DMS79 treated with DMSO at 0.1 percent for 48 hours (cell line): ENCODE measurements at places on chromosomes 13 and 19.

DNA sequence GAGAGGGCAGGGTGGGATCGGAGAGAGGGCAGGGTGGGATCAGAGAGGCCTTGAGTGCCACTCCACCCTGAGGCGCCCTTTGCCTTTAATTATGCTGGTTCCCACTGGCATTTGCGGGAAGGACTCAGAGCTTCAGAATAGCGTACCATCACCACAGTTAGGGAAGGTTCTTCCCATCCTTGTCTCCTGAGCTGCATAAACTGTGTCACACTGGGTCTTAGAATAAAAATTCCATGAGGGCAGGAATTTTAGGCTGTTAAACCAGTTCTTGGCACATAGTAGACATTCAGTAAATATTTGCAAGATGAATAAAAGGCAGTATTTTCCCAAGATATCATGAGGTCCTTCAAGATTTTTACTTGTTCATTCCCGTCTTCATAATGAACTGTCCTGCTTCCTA is 24.4 kb downstream of the PPP2R1A start:
- DNase-seq: no peak

DNA sequence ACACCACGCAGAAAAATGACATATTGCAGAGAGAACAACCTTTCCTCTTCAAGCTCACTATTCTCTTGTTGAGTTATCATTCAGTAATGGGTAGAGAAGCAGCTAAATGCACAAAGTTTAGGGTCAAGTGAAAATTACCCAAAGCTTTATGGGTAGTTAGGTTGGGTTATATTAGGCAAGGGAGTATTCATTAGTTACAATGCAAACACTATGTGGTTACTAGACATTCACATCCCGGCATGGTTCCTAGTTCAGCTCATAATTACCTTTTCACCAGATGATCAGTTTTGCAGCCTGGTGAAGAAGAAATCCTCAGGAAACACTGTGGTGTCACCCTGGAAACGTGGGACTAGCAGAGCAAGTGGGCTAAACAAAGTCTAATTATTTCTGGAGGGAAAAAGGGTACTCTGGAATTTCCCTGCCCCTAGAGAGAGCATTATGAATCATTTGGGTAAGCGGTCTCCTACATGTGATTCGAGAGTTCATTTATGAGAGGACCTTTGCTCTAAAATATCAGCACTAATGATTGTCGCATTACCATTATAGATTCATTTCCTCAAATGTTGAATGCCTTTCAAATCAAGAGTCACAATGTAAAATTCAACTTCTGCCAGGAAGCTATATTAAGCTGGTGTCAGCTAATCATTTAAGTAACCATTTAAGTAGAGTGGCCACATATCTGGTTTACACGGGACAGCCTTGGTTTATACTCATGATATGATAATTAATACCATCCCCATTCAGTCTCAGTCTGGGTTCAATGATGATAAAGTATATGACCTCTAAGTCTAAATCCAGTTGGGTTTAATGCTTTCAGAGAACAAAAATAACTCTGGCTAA is 1208.0 kb downstream of the DIAPH3 start:
- no peak for DNase-seq

GRCh38 chr19:47228937-47229675 is 1.9 kb downstream of the BBC3 start:
- no peak for DNase-seq

- DNase-seq: no peak
Measured at GRCh38 chr19:46239193-46240024, 9.9 kb downstream of the IGFL1 start.

DNA sequence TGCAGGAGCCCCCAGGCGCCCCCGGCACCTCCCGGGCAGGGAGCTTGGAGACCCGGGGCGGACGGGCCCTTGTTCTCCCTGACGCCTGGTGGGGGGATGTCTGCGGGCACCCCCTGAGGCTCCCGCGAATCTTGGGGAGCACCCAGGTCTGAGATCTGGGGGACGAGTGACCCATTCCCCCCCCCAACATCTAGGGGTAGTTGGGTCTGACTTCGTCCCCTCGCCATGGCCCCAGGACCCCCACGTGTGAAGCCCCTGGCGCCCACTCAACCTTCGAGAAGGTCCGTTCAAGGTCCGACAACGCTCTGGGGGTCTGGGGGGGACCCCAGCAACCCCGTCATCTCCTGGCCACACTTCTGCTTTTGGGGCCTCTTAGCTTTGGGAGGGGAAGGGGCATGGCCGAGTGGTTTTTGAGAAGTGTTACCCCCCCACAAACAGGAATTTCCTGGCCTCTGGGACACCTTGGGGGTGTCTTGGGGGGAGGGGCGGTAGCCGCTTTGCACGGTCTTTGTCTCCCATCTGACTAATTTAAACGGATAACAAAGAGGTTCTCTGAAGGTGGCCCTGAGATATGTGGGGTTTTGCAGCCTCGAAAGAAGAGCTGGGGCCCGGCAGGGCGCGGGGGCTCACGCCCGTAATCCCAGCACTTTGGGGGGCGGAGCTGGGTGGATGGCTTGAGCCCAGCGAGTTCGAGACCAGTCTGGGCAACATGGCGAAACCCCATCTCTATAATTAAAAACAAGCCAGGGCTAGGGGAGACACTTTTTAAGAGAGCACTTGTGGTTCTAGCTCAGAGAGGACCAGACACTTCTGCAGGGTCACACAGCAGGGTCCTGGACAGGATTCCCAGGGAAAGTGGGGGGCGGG is 608 bp downstream of the CNN2 start:
- no peak for DNase-seq

GRCh38 chr13:77299587-77299986 is 27.3 kb downstream of the MYCBP2 start:
- DNase-seq: no peak

DNA sequence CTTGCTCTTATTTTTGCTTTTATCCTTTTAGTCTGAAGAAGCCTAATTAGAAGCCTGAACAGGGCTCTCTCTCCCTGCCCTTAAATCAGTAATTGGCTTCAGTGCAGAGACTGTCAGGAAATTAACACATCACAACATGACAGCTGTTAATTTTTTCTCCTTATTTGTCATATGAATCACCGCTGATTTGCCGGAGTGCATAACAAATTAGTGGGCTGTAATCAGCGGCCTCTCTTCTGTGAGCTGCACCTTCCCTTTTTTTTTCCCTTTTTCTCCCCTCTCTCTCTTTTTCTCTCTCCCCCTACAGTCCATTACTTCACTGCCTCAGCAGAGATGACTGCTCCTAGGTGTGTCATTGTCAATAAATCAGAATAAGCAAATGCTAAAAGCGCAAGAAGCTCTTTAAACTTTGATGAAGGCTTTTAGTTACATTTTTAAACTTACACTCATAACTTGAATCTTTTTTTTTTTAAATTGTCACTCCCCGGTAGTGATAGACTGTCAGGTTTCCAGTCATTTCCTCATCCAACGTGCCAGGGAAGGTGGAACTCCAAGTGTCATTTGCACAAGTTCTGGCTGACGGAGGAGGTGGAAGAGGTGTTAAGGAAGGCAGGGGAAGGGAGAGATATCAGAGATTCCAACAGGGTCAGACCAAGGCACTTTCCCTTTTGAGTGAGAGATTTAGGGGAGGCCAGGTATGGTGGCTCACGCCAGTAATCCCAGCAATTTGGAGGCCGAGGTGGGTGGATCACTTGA is 197.1 kb upstream of the TSHZ3 start:
- DNase-seq: no peak

- no peak for DNase-seq
Measured at GRCh38 chr13:33285420-33286124, at the start of gene STARD13. TSS of gene STARD13 (minus strand) at chr13:33285755. CDS start at chr13:33285638, 117 bp downstream.

DNA sequence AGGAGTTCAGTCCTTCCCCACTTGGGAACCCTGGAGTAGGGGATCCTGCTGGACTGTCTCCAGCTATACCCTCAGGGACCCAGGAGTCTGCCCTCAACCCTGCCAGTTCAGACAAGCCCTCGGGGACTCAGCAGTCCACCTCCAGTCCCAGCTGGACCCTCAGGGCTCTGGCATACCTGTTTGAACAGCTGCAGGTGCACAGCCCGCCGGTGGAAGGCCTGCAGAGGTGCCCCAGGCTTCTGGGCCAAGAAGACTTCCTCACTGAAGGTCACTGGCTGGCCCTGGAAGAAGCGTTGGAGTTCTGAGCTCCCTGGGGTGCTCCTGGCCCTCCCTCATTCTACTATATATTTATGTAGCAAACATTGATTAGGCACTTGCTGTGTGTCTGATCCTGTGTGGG is 8.6 kb downstream of the CRB3 start:
- DNase-seq: no peak

- no peak for DNase-seq
Measured at GRCh38 chr19:10430505-10431253, 10.3 kb downstream of the PDE4A start.

DNA sequence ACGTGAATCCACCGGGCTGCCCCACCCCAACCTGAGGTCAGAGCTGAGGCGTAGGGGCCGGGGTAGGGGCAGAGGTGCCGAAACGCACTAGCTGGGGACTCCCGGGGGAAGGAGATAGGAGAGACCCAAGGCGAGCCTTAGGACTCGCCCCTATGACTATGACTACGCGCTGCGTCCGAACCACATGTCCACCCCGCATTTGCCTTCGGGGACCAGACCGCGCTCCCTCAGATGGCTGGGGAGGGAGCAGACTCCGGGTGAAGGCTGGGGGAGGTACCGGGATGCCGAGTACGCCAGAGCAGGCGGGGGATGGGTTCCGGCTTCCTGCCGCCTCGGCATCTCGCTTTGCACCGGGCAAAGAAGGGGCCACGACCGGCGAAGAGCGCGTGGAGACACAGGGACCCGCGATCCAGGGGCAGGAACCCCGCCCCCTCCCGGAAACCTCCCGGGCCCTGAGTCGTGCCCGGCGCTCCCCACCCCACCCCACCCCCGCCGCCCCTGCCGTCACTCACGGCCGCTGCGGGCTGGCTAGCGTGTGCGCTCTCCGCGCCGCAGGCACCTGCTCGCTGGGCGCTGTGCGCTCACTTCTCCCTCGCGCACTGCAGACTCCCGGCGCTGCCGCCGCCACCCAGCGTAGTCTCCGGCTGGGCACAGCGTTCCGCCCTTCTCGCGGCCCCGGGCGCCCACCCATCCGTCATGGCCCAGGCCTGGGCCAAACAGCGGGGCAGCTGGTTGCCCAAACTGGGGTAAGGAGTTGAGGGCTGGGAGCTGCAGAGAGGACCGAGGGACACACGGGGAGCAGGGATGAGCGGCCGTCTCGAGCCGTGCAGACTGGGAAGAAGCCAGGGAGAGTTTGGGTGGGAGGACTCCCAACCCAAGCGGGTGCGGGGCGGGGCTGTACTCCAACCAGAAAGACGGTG is 622 bp upstream of the VSTM2B start:
- peak; percentile 24 for DNase-seq

DNA sequence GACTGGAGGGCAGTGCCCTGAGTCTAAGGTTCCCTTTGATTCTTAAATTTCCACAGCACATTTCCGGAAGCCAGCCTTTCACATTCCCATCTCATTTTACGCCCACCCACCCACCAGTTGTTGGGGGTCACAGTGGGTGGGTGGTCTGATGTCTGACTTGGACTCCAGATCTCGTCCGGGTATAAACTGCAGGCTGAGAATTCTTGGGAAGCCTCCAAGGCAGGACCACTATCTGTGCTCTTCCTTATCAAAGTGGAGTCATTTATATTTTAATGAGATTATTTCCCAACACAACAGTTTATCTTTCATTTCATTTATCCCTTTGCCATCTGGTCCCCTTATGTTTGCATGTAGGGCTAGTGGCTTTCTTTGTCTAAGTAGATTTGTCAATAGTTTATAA is 3.6 kb upstream of the FAM124A start:
- DNase-seq: no peak

- DNase-seq: no peak
Measured at GRCh38 chr13:85413664-85414063, 385.6 kb downstream of the SLITRK6 start.

DNA sequence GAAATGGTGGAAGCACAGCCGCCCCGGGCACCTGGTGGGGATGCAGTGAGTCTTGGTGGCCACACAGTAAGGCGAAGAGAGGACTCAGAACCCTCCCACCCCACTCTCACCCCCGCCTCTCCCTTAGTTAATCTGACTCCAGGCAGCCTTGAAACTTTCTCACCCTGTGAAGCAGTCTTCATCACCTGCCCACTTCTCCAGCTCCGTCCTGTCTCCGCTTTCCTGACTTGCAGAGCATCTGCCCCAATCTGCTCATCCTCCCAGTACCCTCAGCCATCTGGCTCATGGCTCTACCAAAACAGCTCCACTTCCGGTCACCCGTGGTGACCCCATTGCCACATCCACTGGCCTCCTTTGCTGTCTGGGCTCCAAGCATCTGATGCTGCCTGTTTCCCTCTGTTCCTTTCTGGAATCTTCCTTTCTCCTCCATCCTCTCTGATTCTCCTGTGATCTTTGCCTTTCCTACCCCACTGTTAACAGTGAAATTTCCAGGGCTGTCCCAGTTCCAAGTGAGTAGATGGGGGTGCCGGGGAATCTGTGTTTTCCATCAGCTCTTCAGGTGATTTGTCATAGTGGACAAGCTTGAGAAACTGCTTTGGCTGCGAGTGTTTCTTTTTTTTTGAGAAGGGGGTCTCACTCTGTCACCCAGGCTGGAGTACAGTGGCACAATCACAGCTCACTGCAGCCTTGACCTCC is 4.3 kb downstream of the USF2 start:
- no peak for DNase-seq

DNA sequence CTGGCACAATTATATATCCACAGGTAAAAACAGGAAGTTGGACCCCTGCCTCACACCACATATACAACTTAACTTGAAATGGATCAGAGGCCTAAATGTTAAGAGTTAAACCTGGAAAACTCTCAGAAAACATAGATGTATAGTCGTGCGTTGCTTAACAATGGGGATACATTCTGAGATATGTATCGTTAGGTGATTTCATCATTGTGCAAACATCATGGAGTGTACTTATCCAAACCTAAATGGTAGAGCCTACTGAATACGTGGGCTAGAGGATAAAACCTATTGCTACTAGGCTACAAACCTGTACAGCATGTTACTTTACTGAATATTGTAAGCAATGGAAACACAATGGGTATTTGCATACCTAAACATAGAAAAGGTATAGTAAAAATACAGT is 14.8 kb upstream of the CALM3 start:
- no peak for DNase-seq

DNA sequence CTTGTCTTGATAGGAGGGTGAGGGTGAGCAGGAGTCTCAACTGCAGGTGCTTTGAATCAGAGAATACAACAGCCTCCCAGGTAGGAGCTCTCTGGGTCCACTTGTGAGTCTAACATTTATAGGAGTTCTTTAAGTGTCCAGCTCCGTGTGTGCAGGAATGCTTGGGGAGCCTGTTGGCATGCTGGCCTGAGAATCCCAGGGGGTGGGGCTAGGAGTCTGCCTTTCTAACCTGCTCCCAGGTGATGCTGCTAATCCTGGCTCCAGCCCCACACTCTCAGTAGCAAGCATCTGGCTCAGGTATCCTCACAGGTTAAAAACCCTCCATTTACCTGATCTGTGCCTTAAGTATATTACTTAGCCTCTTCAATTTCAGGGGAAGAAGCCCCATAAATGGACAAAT is 368.9 kb downstream of the RBM26 start:
- no peak for DNase-seq

DNA sequence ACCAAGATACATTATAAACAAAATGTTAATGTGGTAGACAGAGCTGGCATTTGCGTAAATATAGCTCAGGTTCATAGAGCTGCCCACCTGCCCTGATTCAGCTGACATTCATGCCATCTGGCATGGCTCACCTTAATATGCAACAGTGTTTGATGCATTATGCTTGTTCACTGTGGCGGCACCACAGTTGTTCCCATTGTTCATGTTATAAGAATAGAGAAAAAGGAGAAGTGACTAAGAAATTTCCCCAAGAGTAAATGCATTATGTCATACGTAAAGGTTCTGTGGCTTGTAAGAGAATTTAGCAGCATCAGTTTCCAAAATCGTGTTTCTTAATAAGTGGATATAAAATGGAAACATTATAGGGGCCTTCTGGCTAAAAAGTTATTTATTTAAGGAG is 4.5 kb downstream of the CCNA1 start:
- no peak for DNase-seq

GRCh38 chr19:7762719-7763293 is at the start of gene CLEC4M:
TSS of gene CLEC4M (plus strand) at chr19:7763243. CDS start at chr19:7763267, 24 bp downstream.
- DNase-seq: no peak
